ENCODE measurements at places on chromosomes 3 and 15. TPM values are rescaled to one million over a fixed set of nuclear protein-coding genes. Genes with fewer than 3 reads are reported as not detected.

DNA sequence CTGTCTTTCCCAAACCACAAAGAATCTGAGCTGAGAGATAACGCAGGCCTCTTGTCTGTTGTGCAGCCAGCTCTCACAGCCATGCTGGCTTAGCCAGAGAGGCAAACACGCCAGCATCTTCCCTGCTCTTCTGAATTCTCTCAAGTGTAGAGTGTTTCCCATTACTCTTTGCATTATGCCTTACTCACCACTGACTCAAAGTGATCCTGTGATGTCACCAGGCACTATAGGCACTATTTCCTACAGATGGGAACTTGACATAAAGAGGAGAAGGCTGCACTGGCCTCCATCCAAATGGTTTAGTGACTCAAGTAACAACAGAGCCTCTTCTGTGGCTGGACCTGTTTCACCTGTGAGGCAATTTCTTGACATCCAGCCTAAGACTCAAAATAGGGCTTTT, 44.4 kb downstream of the PDZRN3 start:
- H3K27me3 ChIP-seq, result no peaks in the 10 kb centered on the region
- no peak overlapping the region for H3K4me3 ChIP-seq
- DNase-seq, result no peak
- no peaks in the 10 kb centered on the region for H3K4me1 ChIP-seq
- no peak overlapping the region for H3K27ac ChIP-seq

GRCh38 chr3:65888980-65889706, 149.6 kb downstream of the MAGI1 start:
- no peaks in the 10 kb centered on the region for H3K36me3 ChIP-seq
- H3K27ac ChIP-seq, result peak overlapping the region; percentile 85
- H3K4me1 ChIP-seq, result peaks cover 33% of the 10 kb centered on the region

GRCh38 chr3:160403796-160404470, 4.5 kb downstream of the SMC4 start:
- peak; percentile 60 for DNase-seq
- H3K4me1 ChIP-seq, result peaks cover 21% of the 10 kb centered on the region
- peak overlapping the region; percentile 61 for H3K4me3 ChIP-seq

GRCh38 chr3:43531835-43532234, 90.0 kb downstream of the ANO10 start:
- H3K27ac ChIP-seq, result no peak overlapping the region
- H3K27me3 ChIP-seq, result no peaks in the 10 kb centered on the region
- H3K4me3 ChIP-seq, result no peak overlapping the region
- no peak for DNase-seq
- H3K4me1 ChIP-seq, result no peaks in the 10 kb centered on the region

DNA sequence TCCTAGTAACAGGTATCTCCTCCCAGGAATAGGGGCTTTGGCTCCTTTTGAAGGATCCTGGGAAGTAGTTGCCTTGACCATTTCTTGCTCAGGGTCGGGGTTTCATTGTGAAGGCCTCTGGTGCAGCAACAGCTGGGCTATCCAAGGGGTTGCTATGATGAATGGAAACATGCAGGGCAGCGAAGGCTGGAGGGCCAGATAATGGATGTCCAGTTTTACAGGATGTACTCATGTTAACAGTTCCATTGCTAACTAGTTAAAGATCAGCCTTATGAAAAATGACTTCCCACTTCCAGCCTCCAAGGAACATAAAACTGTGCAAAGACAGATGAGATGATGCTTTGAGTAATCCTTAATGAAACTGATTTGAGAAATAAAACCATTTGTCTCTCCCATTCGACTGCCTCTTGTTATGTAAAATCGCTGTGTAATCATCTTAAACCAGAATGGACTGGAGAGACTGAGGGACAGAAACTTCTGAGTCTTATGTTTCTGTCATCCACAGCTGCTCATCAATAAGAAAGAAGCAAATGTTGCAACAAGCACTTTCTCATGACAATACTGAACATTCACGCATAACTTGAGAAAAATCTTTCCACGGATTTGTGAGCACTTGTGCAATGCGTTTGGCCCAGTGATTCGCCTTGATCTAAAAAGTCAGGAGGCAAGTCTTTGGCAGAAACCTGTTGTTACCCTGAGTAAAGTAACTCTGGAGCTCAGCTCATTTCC, 473.5 kb upstream of the RGMA start:
- no peaks in the 10 kb centered on the region for H3K27me3 ChIP-seq
- no peak overlapping the region for H3K27ac ChIP-seq
- no peaks in the 10 kb centered on the region for H3K4me1 ChIP-seq

GRCh38 chr3:10977892-10978510, 14.5 kb upstream of the SLC6A1 start:
- peak; percentile 4 for DNase-seq
- no peak overlapping the region for H3K4me3 ChIP-seq
- no peaks in the 10 kb centered on the region for H3K36me3 ChIP-seq
- H3K4me1 ChIP-seq, result peaks cover 11% of the 10 kb centered on the region

Gene CCDC54
- not detected for total RNA-seq

Gene LSAMP
- total RNA-seq, result not detected

Data from SJSA1 (cell line).